Inflammatory macrophage (primary cell): ENCODE measurements at places on chromosomes 4 and X.
A peak's percentile ranks its signal among the peaks of the same experiment; 100 is the strongest.

DNA sequence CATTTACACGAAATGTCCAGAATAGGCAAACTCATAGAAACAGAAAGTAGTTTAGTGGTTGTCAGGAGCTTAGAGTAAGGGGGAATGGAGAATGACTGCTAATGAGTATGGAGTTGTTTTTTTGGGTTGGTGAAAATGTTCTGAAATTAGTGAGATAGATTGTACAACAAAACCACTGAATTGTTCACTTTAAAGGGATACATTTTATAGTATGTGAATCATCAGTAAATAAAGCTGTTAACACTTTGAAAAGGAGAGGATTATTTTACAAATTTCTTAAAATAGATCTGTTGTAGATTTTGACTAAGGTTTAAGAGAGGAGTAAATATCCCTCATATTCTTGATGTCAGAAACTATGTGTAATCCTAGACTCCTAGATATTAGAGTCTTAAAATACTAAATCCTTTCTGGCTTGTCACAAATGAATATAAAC lies 82.7 kb downstream of the RAPGEF2 start:
- no peak for DNase-seq

DNA sequence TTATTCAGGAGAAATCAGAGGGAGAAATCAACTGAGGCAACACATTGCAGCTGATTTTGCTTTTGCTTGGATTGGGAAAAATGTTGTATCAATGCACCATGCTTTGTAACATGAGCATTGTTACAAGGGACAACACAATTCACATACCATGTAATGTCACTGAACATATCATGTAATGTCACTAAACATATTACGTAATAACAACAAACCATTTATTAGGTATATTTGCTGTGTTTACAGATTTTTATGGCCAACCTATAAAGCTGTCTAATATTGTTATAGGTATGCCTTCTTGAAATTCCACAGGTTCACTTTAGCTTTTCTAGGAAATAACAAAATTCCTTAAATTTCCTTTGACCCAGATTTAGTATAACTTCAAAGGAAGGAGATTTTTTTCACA lies 5.0 kb upstream of the HERC3 start:
- DNase-seq = no peak

- DNase-seq = no peak
Measured at GRCh38 chr4:158873795-158874401, 105.1 kb downstream of the FNIP2 start.

DNA sequence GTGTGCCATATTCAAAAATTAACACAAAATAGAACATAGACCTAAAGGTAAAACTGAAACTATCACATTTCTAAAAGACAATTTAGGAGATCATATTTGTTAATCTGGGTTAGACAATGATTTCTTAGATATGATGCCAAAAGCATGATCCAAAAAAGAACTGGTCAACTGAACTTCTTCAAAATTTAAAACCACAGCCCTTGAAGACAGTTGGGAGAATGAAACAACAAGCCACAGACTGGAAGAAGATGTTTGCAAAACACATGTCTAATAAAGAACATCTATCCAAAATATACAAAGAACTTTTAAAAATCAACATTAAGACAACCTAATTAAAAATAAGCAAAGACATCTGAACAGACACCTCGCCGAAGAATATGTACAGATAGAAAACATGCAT lies 19.5 kb downstream of the COMMD8 start:
- no peak for DNase-seq

- no peak for DNase-seq
Measured at GRCh38 chrX:154797006-154797405, 8.3 kb downstream of the MPP1 start.

GRCh38 chrX:21907260-21907659 lies 33.2 kb upstream of the SMS start:
- DNase-seq = no peak

DNA sequence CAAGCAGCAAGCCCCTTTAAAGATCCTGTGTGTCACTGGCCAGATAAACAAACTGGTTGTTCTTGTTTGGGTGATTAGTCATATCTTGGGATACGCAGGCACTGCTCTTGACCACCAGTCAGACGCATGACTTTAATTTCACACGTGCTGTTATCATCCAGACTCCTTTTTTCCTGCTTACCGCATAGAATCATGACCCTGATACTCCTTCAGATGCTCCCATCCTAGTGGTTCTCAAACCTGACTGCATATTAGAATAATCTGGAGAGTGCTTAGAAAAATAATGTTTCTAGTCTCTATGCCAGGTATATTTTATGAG lies 78.8 kb downstream of the CLDN22 start:
- no peak for DNase-seq

DNA sequence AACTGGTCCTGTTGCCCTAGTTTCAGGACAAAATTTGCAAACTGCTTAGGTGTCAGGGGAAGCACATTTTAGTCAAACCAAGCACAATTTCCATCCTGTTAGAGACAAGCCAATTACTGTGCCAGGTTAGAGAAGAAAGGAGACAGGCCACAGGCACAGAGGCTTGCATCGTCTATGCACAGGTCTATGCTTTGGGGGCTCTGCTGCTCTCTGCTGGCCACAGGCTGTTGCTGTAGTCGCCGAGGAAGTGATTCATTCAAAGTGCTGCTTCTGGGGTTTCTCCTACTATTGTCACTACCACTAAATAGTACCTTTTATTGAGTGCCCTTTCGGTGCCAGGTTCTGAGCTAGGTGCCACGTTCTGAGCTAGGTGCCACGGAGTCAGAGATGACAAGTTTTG lies 45.5 kb downstream of the VGLL1 start:
- DNase-seq = peak; percentile 32

- peak; percentile 97 for DNase-seq
Measured at GRCh38 chr4:83569987-83570386, 34.1 kb downstream of the GPAT3 start.

GRCh38 chrX:100994352-100995281 lies 25.1 kb downstream of the ARL13A start:
- no peak for DNase-seq

DNA sequence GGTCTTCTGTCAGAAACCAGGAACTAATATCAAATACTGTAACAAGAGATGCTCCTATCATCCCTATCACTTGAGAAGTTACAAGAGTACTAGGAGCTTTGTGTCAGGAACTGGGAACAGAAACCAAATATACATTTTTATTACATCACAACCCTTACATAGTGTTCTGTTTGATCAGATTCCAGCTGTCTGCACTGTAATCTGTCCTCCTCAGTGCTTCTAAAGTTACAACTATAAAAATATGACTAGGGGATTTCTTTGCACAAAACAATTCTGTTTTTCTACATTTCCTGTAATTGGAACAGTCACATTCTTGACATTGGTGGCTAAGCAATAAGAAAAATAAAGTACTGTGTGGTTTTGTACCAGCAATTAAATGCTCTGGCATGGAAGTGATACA lies 686.0 kb downstream of the PDHA2 start:
- DNase-seq = no peak

DNA sequence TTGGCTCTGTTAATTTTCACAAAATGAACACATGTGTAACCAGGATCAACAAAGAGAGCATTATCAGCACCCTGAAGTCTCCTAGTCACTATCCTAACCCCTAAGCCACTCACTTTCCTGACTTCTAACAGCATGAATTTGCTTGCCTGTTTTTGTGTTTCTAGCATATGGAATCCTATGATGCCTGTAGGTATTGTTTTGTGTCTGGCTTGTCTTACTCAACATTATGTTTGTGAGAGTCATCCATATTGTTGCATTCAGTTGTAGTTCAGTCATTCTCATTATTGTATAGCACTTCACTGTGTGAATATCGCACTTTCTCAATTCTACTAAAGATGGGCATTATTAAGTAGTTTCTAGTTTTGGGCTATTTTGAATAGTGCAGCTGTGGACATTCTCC lies 15.6 kb downstream of the EDNRA start:
- no peak for DNase-seq

- peak; percentile 38 for DNase-seq
Measured at GRCh38 chr4:152115794-152116193, 355.0 kb upstream of the GATB start.

GRCh38 chr4:39732728-39733127 lies 34.8 kb downstream of the UBE2K start:
- DNase-seq = no peak

GRCh38 chr4:7811536-7812191 lies 128.0 kb downstream of the AFAP1 start:
- no peak for DNase-seq

DNA sequence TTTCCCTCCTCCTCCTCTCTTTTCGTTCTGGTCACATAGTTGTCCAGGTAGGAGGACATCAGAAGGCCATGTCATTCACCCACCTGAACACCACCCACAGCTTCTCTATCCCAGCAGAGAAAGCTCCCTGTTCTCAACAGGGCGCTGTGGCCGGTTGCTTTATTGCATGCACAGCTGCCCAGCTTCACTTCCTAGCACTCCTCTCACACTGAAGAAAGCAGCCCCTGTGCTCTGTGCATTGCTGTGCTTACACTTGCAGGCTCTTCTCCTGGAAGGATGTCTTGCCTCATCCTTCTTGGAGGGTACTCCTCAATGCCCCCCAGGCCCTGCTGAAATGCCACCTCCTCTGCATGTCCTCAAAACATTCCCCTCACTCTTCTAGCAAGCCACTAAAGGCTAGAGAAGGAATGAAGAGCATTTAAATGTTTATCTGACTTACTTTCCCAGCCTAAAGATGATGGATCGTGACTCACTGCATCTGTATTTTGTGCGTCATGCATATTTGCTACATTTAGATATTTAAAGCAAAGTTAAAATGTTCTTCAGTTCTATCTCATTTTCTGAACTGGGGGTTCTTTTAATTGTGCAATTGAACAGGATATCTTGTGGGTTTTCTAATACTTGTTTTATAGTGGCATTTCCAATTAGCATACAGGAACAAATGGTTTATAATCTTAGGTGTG lies 186.4 kb upstream of the PUDP start:
- DNase-seq = no peak

GRCh38 chrX:43106009-43106408 lies 328.0 kb upstream of the PPP1R2C start:
- DNase-seq = no peak

DNA sequence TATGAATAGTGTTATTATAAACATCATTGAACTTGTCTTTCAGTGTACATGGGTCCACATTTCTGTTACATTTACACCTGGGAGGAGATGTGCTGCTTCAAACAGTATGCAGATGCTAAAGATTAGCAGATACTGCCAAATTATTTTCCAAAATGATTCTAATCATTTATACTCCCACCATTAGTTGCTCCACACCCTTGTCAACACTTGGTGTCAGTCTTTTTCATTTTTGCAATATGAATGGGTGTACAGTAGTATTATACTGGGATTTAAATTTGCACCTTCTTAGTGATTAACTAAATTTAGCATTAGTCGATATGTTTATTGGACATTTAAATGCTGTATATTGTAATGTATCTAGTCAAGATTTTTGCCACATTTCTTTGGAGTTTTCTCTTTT lies 131.6 kb upstream of the GRID2 start:
- DNase-seq = no peak

DNA sequence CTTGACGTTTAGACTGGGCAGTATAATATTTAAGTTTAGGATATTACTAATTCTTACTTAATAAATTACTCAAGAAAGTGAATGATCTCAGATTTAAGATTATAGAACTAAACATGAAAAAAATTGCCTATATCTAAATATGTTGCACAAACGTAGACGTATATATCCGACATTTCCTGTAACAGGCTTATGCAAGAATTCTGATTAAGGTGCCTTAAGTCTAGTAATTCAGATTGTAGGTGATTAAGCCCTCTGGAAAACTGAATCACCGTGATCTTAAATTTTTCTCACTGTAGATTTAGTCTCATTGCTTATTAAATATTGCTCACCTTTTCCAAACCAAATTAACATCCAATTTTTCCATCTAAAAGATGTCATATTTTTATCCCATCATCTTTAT lies 24.0 kb downstream of the ATXN3L start:
- no peak for DNase-seq

- no peak for DNase-seq
Measured at GRCh38 chrX:44494357-44494756, 48.3 kb downstream of the FUNDC1 start.

- DNase-seq = no peak
Measured at GRCh38 chr4:72631296-72631695, 62.3 kb upstream of the ADAMTS3 start.

GRCh38 chr4:143291314-143291713 lies 45.4 kb upstream of the GAB1 start:
- no peak for DNase-seq

DNA sequence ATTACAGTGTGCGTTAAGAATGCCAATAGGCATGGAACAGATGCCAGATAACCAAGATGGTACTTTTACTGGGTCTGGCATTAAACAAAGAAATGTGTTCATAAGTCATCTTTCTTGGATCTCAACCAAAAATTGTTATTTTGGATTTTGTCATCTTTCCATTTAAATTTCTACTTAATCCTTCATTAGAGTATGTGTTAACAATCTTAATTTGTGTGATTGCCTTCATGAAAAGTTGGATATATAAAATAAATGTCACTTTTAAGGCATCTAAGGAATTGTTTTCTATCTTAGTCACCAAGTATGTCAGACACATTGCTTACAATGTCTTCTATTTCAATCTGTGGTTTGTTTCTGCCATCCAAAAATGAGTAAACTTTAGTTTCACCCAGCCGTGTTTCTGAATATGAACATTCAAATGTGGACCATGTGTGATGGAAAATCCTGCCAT lies 87.5 kb downstream of the PALLD start:
- DNase-seq = no peak

DNA sequence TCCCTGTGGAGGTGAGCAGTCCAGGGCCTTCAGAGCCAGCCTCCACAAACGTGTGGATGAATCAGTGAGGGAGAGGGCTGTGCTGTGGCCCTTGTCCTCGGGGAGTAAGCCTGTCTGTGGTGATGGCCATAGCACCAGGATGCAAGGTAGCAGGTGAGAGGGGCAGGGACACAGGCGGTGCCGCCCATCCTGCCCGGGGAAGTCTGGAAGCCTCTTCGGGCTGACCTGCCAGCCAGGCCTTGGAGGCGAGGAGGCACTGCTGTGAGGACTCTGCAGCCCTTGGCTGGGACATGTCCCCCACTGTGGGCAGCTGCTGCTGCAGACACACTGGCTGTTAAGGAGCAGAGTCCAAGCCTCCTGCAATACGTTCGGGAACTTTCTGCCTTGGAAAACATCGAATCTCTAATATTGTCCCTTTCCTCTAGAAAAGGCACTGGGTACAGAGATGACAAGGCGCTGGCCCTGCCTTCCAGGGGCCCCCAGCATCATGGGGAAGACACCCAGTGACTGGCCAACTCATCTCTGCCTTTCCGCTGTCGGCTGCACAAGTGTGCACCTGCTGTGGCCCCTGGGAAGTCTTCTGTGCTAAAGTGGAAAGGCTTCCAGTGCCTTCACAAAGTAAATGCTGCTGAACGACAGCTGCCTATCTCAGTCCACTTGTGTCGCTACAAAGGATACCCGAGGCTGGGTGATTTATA lies 101.4 kb downstream of the ADRA2C start:
- no peak for DNase-seq

DNA sequence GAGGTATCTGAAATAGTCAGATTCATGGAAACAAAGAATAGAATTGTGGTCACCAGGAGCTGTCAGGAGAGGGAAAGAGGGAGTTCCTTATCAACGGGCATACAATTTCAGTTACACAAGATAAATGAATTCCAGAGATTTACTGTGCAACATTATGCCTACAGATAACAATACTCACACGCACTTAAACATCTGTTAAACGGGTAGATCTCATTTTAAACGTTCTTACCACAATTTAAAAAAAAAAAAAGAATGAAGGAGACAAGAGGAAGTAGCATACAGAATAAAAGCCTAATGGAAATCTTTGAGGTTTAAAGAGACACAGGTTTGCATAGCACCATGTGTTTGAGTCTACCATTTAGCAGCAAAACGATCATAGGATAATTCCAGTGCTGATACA lies 298.0 kb downstream of the DKK2 start:
- DNase-seq = no peak
